Suppressor macrophage treated with lipopolysaccharide for 4 hours (primary cell): ENCODE measurements at places on chromosomes 7 and 10.

GRCh38 chr7:70384891-70385290, 747.1 kb upstream of the GALNT17 start:
- no peak for DNase-seq

DNA sequence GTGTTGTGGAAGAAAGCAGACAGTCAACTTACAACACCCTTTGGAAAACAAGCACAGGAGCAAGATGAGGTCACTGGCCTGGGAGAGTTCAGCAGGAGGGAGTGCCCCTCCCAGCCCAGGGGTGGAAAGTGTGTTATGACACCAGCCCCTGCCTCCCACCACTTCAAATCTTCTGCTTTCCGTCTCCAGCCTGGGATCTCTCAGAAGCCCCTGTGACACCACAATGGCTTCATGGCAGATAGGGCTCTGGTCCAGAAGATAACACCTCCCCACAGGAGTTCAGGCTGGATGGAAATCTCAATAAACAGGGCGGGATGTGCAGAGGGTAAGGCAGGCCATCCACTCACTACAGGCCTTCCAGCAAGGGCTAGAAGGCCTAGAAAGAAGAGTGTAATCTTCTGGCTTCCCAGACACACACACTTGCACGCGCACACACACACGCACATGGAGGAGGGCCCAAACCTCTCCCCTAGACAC, 48.7 kb upstream of the ZMIZ1 start:
- DNase-seq, result peak; percentile 82

- no peak for DNase-seq
Observed at GRCh38 chr10:52387744-52388143, 73.7 kb downstream of the DKK1 start.

DNA sequence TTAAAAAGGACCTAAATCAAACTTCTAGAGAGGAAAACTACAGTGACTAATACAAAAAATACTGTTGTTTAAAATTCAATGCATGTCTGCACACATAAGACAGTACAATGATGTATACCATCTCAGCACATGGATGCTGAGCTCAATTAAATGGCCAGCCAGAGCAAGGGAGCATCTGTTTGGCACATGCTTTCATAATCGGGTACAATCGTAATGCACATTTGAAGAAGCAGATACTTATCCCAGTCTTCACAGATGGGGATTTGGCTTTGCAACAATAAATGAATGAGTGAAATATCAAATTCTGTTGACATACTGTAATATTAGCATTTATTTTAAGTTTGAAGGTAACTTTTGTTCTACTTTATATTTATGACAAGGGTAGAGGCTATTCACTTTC, 187.8 kb downstream of the CRPPA start:
- DNase-seq, result no peak

DNA sequence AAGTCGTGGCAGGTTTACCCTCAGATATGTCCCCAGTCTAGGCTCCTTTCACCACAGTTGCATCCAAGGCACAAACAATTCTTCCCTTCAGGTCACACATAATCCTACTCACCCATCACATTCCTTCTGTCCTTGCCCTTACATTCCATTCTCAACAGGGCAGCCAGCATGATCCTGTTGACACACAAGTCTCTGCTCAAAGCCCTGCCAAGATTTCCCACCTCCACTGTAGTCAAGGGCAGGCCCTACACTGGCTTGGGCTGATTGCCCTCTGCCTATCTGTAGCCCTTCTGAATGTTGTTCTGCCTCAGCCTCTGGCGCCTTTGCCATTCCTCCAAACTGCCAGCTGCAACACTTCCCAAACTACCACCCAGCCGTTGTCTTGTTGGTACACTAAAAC, 187.9 kb upstream of the AKR1E2 start:
- DNase-seq, result no peak

DNA sequence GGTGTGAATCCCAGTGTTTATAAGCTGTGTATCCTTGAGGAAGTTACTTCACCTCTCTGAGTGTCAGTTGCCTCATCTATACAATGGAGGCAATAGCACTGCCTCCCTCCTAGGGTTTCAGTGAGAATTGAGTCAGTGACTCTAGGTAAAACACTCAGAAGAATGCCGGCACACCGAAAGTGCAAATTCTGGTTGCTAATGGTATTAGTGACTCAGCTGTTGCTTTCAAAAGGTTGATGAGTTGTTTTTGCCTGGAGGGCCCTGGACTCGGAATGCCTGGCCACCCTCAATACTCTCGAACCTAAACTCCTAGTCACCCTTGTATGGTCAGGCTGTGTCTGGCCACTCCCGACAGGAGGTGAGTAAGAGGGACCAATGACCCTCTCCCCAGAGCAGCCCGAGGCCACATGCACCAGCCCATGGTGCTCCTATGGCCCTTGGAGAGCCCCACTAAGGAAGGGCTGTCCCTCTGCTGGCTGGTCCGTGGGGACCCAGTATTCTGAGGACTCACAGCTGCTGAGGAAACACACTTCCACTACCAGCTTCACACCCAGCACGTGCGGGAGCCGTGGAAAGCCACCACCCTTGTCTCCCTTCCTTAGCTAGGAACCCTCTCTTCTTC, 60.2 kb downstream of the CALML3 start:
- DNase-seq, result no peak

DNA sequence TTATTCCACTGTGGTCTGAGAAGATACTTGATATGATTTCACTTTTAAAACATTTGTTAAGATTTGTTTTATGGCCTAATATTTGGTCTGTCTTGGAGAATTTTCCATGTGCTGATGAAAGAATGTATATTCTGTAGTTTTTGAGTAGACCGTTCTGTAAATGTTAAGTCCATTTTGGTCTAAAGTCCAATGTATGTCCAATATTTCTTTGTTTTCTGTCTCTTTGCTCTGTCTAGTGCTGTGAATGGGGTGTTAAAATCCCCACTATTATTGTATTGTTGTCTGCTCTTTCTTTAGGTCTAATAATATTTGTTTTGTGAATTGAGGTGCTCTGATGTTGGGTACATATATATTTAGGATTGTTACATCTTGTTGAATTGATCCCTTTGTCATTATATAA, 31.3 kb downstream of the DNAJC9 start:
- DNase-seq, result no peak

GRCh38 chr7:91503934-91504555, 239.8 kb downstream of the FZD1 start:
- DNase-seq, result no peak

DNA sequence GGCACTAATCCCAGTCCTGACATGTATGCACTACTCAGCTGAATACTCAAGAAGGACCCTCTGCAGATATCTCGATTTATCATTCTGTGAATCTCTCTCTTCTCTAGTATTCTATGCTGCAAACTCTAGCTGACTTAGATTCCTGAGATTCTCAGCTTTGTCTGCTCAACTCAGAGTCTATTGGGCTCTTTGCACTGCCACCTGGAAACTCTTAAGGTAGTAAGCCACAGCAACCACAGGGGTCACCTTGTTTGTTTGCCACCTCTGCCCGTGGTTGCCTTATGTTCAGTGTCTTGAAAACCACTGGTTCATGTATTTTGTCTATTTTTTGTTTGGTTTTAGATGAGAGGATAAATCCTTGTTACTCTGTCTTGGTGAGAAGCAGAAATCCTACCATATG, 72.9 kb downstream of the SP8 start:
- no peak for DNase-seq

DNA sequence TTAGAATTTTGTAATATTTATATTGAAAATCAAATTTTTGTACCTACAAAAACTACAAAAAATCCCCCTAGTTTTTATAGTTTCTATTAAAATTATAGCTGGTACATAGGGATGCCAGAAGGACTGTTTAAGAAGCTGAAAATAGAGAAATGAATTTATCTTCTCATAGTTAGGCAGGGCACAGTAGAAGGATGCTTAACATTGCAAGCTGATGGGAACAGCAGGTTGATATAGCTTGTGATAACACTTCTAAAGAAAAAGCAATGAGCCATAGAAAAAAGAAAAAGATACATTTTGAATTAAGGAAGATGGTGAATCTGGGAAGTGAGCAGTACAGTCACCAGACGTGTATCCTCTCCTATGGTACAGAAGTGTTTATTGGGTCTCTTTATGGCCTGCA, 32.0 kb downstream of the PTEN start:
- DNase-seq, result no peak
